ENCODE measurements at places on chromosomes 11 and 22.
A peak's percentile ranks its signal among the peaks of the same experiment; 100 is the strongest.

- DNase-seq = no peak
Measured at GRCh38 chr22:32854351-32854804, 52.9 kb downstream of the TIMP3 start.

DNA sequence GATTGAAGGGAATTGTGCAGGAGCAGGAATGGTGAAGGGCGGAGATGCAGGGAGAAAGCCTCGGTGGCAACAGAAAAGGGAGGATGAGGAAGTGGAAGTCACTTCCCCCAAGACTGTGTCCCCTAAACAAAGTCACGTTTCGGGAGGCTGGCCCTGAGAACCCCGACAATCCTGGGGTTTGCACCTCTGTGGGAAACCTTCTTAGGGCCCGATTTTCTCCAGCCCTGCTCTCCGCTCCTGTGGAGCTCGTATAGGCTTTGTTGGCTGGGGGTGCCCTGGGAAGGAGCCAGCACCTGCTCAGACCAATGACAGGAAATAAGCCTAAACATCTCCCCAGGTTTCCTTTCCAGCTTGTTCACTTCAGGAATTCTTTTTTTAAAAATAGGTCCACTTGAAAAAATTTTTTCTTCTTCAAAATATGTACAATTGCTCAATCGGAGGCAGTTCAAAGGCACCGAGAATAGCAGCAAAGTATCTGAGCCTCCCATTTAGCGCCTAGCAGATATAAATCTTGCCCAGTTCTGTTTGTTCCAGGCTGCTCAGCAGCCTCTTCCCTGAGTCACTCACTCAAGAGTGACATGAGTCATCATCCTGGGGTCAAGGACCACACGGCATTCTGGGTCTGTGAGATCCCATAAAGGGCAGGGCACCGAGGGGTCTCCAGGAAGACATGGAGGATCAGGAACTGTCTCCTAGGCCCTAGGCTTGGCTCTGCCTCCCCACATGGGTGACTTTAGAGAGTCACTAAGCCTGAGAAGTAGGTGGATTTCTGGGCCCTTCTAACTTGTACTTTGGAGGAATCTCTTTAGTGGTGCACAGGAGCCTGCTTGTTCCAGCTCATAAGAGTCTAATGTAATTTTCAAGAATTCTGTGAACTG, 34.0 kb downstream of the IRAG1 start:
- DNase-seq = no peak

GRCh38 chr22:36464715-36465231, 16.7 kb downstream of the TXN2 start:
- DNase-seq = no peak

DNA sequence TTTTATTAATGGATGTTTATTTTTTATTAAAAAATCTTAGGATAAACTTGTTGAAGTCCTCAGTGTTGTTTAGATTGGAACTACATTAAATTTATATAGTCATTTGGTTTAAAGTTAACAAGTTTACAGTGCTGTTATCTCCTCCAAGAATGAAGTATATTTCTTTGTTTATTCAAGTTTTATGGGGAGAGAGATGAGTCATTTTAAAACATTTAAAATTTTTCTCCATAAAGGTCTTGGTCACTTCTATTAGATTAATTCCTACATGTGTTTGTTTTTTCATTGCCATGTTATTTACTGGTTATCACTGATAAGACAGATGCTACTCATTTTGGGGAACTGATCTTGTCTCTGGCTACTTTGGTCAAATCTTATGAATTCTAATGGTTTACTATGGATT, 429.6 kb downstream of the METTL15 start:
- DNase-seq = no peak

- no peak for DNase-seq
Measured at GRCh38 chr22:24137595-24137994, 43.7 kb upstream of the SUSD2 start.

DNA sequence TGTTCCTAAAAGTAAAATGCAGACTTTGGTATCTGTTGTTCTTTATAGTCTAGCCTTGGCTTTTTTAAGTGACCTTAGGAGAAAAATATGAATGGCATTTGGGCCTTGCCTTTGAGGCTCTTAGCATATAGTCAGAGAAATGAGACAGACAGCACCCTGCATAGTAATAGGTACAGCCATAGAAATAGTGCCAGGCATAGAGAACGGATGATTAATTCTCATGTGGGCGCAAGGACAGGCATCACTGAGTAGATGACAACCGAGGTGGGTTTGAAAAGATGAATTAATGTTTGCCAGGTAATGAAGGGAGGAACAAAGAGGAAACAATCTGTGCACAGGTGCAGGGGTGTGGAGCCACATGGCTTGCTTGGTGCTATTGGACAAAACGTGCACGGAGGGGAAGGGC, 90.5 kb downstream of the BMAL1 start:
- DNase-seq = no peak

GRCh38 chr11:69818231-69818602, 999 bp downstream of the FGF3 start:
- no peak for DNase-seq

DNA sequence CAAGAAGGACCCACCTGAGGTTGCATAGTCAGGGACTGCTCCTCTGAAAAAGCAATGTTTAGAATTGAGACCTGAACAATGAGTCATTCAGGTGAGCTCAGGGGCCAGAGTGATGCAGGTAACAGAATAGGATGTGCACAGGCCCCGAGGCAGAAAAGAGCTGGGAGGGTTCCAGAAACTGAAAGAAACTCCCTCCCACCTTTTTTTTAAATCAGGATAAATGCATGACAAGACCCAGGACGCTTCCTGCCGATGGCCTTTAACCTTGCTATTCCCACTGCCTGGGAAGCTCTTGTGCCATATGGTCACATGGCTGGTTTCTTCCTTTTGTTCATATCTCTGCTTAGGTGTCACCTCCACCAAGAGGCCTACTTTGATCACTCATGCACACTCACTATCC, 214.2 kb upstream of the ZBED5 start:
- DNase-seq = no peak

- DNase-seq = no peak
Measured at GRCh38 chr11:89667001-89667400, 43.1 kb upstream of the TRIM77 start.

DNA sequence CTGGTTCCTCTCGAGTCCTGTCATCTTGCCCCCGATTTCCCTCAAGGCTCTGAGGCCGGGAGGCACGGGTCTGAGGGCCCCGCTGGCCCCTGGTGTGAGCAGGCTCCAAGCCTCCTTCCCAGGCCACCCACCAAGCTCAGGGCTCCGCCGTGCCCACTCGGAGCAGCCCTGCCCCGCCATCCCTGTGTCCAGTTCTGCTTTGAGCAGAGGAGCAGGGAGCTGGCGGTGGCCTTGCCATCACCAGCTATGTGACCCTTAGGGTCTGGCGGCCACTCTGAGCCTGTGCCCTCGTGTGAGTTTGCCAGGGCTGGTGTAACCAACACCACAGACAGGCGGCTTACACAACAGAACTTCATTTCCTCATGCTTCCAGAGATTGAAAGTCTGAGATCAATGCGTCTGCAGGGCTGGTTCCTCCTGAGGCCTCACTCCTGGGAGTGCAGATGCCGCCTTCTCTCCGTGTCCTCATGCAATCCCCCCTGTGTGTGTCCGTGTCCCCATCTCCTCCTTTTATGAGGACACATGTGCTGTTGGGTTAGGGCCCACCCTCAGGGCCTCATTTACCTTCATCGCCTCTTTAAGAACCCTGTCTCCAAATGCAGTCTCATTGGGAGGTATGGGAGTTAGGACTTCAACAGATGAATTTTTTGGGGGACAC, 36.5 kb upstream of the CELSR1 start:
- DNase-seq = no peak

GRCh38 chr22:42134100-42135020, 3.8 kb upstream of the CYP2D6 start:
- DNase-seq = no peak

- no peak for DNase-seq
Measured at GRCh38 chr11:78539506-78539905, 35.2 kb downstream of the NARS2 start.

DNA sequence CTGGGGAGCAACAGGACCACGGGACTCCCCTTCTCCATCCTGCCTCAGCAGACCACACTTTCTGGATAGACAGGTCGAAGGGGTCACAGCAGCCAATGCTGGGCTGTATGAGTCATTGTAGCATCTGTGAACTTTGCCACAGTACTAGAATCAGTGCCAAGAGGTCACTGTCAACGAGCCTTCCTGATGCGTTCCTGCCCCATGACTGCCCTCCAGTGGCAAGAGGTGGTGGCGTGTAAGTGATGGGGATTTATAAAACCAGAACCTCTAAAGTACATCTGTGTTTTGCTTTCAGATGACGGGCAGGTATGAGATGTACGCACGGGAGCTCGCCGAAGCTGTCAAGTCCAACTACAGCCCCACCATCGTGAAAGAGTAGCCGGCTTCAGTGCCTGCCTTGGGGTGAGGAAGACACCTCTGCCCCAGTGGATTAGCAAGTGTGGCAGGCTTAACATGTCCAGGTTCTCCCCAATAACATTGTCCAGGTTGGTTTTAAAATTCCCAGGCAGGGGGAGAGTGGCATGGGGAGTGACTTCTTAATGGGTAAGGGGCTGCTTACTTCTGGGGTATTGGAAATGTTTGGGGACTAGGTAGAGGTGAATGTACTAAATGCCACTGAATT, 29.4 kb downstream of the GUCD1 start:
- DNase-seq = no peak

GRCh38 chr11:117822074-117823033, 2.2 kb downstream of the FXYD2 start:
- DNase-seq = no peak

DNA sequence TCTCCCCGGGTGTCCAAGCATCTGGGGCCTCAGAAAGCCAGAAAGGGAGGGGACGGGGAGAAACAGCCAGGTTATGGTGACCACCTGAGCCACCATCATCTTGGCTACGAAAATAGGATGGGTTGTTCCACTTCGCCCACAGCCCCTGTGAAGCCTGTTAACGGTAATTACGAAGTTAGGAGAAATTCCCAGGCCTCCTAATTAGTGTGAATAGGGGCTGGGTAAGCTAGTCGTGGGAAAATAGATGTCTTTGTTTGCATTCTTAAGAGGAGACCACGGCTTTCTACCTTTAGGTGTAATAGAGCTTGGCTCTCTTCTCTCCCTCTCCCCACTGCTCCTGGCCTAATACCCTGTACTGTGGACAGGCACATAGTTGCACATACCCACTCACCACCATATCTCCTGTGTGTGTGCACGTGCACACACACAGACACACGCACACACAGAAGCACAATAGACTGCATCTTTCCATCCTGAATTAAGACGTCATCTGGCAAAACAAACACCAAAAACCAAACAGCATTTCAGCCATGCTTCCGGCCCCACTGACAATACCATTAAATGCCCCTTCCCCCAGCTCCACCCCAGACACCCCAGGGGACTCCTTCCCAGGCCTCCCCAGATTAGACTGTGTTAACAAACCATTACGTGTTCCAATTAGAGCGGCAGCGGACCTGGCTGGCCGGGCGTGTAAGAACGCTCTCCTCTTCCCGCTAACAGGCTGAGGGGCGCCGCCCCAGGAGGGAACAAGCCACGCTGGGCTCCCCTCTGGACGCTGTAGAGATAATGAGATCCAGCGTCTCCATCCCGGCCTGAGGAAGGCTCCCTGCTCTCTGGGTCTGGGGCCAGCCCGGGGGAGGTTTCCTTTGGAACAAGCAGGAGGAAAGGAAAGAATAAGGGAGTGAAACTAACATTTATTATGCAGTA, 72.8 kb downstream of the TP53I11 start:
- no peak for DNase-seq

DNA sequence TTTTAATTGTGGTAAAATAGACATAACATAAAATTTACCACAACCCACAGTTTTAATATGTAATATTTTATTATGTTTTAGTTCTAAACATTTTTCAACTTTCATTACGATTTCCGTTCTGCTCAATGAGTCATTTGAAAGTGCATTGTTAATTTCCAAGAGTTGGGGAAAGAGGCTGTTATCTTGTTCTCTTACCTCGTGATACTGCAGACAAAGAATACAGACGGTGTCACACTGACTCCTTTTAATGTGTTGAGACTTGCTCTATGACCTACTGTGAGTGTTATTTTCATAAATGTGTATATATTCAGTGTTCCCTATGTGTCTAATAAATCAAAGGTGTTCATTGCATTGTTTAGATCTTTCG, 10.8 kb upstream of the RAC2 start:
- no peak for DNase-seq

DNA sequence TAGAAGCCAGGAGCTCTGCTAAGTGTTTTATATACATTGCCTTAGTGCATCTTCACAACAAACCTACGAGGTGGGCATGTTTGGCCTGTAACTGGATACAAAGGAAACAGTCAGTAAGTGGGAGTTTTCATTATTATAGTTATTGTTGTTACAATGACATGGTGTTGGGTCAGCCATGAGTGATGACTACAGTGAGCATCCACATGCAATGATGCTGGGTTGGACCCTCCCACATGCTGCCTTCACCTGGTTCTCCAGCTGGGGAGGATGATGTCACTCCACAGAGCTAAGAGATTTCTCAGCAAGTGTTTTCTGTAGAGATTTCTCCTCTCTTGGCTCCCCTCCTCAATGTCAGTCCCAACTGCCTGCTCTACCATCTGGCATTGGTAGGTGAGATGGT, 59.3 kb downstream of the EHF start:
- no peak for DNase-seq

DNA sequence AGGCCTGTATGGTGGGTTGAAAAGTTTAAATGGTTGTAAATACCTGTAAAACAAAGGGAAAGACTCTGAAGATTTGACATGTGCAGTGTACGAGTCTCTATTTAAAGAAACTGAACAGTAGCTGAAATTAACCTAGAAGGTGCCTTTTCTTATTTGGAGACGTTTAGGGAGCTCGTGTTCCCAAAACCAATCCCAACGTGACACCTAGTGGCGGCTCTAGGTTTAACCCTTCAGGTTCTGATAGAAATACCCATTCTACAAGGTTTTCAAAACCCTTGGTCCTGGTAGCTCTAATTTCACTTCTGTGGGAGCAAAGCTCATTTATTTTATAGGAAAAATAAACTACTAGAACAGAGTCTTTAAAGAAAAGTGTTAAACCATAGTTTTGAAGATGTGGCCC, 258.3 kb downstream of the LRRC4C start:
- DNase-seq = no peak

GRCh38 chr11:47257517-47258316, at the start of gene NR1H3:
Gene NR1H3, plus strand, starts transcription at chr11:47257996. Its CDS starts 1,221 bp downstream, at chr11:47259217.
- no peak for DNase-seq

DNA sequence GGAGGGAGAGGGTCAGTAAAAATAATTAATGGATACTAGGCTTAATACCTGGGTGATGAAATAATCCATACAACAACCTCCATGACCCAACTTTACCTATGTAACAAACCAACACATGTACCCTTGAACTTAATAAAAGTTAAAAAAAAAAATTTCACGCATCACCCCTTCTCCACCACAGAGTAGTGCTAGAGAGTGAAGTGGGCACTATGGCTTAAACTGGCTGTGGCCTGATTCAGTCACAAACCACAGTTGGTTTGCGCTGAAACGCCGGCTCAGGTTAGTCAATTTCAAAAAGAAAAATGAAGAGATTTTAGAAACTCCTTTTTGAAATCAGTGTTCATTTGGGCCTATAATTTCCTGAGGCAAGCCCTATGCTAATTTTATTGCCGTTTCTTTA, 144.3 kb downstream of the TRPC6 start:
- DNase-seq = no peak

- DNase-seq = peak; percentile 81
Measured at GRCh38 chr22:37905534-37906363, at the start of gene MICALL1. Gene MICALL1, plus strand, starts transcription at chr22:37906297. Its CDS starts 126 bp downstream, at chr22:37906423.

GRCh38 chr11:73469401-73469800, 93.2 kb downstream of the RELT start:
- DNase-seq = no peak
